ENCODE measurements at places on chromosomes 5 and 9.

GRCh38 chr9:127065592-127065991 is 56.8 kb downstream of the ANGPTL2 start:
- no peak for DNase-seq

DNA sequence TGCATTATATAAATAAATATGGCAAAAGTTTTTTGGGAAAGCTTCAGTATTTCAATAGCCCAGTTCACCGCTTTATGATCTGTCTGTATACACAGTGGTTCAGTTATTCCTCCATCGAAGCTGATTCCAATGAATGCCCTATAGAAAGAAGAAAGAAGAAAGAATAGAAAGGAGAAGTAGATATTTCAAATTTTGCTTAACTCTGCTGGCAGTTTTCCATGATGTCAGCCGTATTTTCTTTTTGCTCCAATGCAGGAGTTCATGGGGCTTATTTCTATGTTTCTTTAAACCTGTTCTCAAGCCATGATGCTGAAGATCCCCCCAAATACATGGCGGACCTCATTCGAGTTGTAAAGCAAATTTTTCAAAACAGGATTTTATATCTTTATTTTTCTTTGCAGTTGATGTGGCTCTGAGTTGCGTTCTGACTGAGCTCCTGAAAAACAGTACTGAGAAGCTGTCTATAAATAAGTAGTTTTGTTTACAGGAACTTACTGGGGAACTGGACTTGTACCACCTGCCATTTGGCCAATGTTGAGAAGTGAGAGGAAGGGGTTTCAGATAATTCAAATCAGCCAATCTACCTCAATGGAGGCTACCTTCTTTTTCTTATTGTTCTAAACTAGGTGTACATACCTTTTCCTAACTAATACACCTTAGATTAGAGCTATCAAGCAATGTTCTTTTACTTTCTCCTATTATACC is 418.5 kb upstream of the MEF2C start:
- DNase-seq, result no peak

GRCh38 chr5:27472000-27472763 is 433.8 kb upstream of the CDH9 start:
- peak; percentile 66 for DNase-seq

DNA sequence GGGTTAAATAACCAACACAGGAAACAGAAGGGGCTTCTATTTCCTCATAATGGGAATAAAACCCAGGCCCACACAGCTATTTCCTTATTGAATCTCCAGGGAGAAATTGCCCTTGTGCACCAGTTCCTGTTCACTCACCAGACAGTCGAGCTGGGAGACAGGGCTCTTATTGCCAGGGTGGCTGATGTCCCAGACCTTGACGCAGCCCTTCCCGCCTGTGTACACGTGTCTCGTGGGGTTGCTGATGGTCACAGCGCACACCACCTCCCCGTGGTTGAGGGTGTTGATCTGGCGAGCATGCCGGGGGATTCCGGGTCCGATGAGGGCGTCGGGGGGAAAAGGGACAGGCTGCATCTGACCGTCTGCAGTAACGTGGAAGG is 96.5 kb downstream of the TLE1 start:
- DNase-seq, result no peak

DNA sequence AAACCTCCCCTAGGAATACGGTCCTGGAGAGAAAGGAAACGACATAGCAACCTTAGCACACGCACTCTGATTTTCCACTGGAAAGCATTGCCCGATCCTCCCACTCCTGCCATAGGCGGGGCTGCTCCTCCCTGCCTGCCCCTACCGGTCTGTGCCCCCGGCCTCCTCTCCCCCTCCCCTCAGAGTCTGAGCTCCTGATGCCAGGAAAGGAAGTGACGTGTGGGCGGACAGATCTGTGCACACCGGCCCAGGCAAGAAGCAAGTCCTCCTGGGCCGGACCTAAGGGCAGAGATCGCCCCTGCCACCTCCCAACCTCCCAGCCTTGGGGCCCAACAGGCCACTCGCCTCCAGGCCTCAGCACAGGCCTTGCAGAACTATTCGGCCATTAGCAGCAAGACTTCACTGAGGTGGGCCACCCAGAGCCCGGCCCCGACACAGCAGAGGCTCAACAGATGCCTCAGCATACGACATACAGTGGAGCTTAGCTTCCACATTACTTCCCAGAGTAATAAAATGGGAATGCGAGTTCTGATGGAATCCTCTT is 7.2 kb downstream of the NINJ1 start:
- DNase-seq, result no peak

All from Caco-2 (cell line).